ENCODE measurements at places on chromosomes 5 and 9.

- DNase-seq = no peak
Measured at GRCh38 chr9:110520120-110520701, 59.3 kb downstream of the SVEP1 start.

- no peak for DNase-seq
Measured at GRCh38 chr5:143413958-143414669, 10.6 kb upstream of the NR3C1 start.

DNA sequence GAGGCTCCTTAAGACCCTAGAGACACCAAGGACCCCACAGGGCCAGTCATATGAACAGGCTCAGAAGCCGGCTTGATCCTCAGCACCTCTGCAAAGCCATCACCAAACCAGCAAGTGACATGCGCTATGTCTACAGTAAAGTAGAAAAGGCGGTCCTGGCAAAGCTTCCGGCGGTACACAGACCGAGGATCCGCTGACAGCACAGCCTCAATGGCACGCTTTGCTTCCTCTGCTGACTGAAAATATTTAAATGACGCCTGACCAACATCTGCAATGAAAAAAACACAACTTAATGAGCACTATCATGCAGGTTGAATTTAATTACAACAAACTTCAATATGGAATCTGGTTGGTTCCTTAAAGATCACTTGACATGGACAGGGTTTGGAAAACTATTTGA lies 17.6 kb downstream of the TRMO start:
- DNase-seq = no peak

DNA sequence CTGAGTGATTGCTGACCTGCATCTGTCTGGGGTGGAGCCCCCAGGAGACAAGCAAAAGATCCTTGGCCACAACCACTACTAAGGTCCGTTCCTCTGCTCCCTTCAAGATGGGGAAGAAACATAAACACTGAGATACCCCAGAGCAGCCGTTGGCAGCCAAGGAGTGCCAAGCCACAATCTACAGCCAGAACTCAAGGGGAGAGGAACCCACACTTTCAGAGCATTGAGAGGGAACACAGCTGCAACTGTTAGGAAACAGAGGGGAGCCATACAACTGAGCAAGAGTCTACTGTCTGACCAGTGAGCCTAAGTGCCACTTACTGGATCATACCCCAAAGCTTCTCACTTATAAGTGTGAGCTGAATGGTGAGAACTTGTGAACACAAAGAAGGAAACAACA lies 44.6 kb upstream of the ADRB2 start:
- DNase-seq = no peak

- DNase-seq = no peak
Measured at GRCh38 chr5:96468956-96469355, 35.9 kb upstream of the PCSK1 start.

GRCh38 chr5:115100319-115100955 lies 69.3 kb downstream of the TRIM36 start:
- no peak for DNase-seq

GRCh38 chr9:136004712-136005111 lies 43.5 kb upstream of the UBAC1 start:
- DNase-seq = no peak

- DNase-seq = peak; percentile 18
Measured at GRCh38 chr9:133274236-133275104, 531 bp downstream of the ABO start.

DNA sequence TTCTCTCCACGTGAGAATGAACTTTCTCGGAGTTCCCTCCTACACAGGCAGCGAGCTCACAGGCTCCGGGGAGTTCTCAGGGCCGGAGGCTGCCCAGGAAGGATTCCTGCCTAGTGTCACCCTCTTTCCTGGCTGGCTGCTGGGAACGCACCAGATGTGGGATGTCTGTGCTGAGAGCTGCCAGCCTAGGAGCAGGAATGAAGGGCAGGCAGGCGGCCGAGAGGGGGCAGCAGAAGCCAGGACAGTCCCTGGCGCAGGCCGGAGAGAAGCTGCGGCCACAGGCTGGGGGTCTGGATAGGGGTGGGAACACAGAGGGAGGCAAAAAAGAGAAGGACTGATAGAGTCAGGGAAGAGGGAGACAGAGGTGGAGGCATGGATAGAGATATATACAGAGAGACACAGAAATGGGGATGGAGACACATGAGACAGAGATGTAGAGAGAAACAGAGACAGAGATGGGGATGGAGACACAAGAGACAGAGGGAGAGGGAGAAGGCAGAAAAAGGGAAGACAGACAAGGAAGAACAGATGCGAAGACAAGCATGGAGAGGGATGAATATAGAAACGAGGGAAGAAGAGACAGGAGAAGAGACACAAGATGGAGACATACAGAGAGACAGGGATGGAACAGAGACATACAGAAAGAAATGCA lies 25.3 kb upstream of the ENHO start:
- DNase-seq = peak; percentile 91

- DNase-seq = no peak
Measured at GRCh38 chr9:98750364-98751060, 41.8 kb upstream of the GABBR2 start.

- DNase-seq = no peak
Measured at GRCh38 chr5:126031989-126032716, 391.1 kb upstream of the GRAMD2B start.

DNA sequence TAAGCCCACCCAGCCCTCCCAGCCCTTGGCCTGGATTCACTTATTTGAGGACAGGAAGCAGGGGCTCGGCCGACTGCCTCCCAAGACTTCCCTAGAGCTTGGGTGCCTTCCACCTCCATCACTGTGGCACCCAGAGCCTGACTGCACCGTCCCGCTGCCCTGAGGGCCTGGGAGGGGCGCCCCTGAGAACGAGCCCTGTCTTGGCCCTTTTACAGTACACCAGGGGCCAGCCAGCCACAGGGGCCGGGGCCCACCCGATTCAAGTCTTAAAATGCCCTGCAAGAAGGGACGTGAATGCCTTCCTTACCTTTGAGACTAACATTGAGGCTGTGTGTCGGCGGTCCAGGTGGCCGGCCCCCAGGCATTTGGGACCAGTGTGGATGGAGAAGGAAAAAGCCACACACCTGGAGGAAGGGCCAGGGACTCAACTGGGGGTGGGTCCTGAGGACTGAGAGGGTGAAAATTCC lies 16.8 kb downstream of the FAM78A start:
- DNase-seq = no peak

DNA sequence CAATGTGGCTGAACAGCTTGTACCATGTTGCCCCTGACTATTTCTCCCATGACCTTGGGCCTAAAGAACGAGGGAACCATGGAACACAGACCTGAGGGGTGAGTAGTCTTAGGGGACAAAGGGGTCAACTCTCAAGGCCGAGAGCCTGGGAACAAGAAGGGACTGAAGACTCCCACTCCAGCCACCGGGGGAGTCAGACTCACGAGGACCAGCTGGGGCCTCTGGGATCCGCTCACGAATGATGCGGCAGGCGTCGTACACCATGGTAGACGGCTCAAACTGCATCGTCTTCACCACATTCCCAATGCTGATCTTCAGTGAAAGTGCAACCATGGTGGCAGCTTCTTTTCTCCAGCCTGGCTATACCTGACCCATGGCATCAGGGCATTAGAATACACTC lies 6.6 kb downstream of the TLN1 start:
- DNase-seq = no peak

- no peak for DNase-seq
Measured at GRCh38 chr9:123394291-123395235, 38.6 kb downstream of the CRB2 start.

DNA sequence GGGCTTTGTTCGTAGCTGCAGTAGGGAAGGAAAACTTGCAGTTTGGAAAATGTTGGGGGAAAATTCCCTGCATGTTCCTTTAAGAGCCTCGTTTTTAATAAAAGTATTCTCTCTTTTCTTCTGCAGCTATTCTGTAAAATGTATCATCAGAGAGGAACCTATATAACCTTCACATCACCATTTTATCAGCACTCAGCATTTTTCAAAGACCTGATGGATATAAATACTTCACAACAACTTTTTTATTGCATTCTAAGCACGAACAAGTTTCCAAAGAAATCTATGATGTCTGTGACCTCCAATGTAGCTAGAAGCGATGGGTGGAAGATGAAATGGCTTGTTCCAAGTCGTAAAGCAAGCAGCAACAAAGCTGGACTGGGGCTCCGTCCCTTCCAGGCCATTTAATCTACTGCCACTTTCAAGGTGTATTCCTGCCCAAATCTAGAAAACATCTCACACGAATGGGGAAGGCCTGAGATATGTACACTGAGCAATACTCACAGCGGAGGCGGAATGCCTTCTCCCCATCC lies 84.0 kb downstream of the NSUN2 start:
- DNase-seq = no peak

DNA sequence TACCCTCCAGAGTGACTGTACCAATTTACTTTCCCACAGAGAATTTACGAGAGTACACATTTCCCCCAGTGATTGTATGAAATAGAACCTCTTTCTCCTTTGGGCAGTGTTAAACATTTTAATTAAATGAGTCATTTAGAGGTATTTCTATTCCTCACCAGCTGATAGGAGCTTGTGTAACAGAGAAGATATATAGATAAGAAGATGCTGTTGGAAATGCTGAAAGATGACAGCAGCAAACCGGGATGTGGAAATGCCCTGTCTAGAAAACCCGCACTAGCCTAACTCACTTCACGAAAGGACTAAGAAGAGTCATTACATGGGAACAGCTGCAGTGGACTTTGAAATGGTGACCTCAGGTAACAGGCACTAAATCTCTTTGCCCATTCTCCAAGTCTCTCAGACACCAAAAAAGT lies 68.3 kb downstream of the LPAR1 start:
- peak; percentile 46 for DNase-seq

DNA sequence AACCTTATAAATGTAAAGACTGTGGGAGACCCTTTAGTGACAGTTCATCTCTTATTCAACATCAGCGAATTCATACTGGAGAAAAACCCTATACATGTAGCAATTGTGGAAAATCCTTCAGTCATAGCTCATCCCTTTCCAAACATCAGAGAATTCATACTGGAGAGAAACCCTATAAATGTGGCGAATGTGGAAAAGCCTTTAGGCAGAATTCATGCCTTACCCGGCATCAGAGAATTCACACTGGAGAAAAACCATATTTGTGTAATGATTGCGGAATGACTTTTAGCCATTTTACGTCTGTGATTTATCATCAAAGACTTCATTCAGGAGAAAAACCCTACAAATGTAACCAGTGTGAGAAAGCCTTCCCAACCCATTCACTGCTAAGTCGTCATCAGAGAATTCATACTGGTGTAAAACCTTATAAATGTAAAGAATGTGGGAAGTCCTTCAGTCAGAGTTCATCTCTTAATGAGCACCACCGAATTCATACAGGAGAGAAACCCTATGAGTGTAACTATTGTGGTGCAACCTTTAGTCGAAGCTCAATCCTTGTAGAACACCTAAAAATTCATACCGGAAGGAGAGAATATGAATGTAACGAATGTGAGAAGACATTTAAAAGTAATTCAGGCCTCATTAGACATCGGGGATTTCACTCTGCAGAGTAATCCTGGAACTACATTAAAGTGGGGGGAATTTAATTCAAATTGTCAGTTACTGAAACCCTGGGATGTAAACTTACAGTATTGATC lies 17.7 kb downstream of the ZNF483 start:
- DNase-seq = no peak

- no peak for DNase-seq
Measured at GRCh38 chr5:38284384-38284783, 26.0 kb downstream of the EGFLAM start.

- no peak for DNase-seq
Measured at GRCh38 chr5:2311851-2312250, 429.1 kb upstream of the IRX4 start.

DNA sequence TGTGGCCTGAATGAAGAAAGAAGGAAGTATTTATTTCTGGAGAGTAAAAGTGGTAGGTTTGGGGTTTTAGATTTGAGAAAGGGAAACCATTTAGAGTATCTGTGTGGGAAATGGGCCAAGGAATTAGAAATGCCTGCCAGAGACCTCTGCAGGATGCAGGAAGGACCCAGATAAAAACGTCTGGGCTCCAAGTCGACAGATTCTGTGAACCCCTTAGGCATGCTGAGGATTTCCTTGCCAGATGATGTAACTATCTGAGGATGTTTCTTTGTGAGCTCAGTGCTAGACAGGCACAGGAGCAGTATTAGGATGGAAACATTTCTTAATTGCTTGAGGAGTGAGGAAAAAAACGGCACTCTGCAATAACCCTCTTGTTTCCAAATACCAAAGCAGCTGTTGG lies 251.8 kb upstream of the DMRT1 start:
- no peak for DNase-seq

DNA sequence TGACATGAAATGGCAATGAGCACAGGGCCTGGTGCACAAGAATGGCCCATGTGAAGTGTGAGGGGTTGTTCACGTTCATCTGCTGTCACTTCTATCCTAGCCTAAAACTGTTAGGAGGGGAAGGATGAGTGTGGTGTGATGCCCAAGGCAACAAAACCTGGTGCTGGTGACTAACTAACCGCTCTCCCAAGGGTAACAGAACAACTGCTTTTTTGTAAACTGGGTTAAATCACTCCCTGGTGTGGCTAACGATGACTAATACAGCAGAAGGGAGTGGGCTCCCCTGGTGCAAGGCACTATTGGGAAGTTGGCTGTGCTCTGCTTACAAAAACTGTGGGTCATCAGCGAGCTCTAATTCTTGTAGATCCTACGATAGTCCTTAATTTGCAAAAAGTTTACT lies 103.2 kb upstream of the VCAN start:
- no peak for DNase-seq

- DNase-seq = no peak
Measured at GRCh38 chr5:106956886-106957285, 713.9 kb downstream of the EFNA5 start.

DNA sequence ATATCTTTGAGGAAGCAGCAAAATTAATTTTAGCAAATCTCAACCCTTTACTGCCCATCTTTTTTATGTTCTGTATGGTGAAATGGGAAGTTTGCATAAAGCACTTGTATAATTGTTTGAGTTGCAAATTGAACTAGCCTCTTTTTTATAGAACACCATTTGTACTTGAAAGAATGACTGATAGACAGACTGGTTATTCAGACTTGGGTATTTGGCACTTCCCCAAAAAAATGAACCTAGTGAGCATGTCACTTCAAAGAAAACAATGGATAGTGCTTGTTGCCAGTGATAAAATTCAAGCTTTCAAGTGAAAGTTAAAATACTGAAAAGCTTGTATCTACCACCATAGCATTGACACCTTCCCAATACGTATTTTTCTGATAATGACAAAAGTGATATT lies 115.8 kb downstream of the ERCC6L2 start:
- no peak for DNase-seq

DNA sequence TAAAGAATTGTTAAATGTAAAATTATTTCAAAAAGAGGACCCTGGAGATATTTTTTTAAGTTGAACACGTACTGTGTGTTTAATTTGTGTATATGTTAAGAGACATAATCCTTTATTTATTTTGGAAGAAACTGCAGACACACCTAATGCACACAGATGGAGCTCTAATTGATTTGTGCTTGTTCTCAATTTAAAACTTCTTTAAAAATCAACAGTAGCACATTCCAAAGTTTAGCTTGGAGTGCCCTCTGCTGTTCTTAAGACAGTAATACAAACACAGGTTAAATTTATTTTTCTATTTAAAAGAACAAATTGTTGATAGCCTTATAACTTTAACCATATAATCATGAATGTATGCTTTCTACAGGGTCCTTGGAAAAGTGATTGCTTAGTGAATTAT lies 277.6 kb upstream of the ADAMTS16 start:
- no peak for DNase-seq

GRCh38 chr5:181063514-181063913 lies 23.4 kb downstream of the BTNL9 start:
- DNase-seq = no peak

- no peak for DNase-seq
Measured at GRCh38 chr9:86452201-86452828, 98.1 kb upstream of the TUT7 start.

- DNase-seq = no peak
Measured at GRCh38 chr9:77510666-77511065, 137.5 kb downstream of the GNA14 start.

- peak; percentile 0 for DNase-seq
Measured at GRCh38 chr9:111730937-111731567, 63.7 kb downstream of the SHOC1 start.

Data from kidney (tissue), 22 donors.